ENCODE measurements at places on chromosomes 6 and 20.

- no peak for DNase-seq
These were observed 1172.3 kb downstream of the HACE1 start for GRCh38 chr6:103687430-103687829.

GRCh38 chr6:161195386-161195785, 78.5 kb downstream of the AGPAT4 start:
- DNase-seq, result no peak

DNA sequence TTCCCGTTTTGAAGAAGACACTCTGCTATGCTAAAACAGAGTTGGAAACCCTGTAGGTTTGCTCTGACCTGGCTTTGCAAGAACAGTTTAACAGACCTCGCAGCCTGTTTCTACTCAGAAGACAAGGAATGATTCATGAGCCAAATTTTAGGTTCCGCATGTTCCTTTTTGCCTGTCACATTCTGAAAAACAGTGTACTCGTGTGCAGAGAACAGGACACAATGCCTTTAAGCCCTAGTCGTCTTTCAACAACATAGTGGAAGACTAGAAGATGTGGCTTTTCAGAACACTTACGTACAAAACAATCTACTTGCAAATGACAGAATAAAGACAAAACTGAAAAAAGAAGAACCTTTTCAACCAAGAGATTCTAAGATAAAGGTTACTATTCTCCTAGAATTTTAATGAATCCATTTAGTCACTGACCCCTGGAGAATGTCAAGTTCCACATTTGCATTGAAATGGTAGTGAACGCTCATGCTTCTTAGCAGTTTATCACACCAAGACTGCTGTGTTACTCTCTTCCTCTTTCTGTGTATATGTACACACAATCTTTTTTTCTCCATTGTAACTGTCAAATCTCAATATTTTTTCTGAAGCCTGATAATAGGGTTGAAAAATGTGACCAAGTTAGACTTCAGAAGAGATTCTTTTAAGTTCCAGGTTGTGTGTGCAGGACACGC, 220.7 kb upstream of the NRSN1 start:
- DNase-seq, result no peak

DNA sequence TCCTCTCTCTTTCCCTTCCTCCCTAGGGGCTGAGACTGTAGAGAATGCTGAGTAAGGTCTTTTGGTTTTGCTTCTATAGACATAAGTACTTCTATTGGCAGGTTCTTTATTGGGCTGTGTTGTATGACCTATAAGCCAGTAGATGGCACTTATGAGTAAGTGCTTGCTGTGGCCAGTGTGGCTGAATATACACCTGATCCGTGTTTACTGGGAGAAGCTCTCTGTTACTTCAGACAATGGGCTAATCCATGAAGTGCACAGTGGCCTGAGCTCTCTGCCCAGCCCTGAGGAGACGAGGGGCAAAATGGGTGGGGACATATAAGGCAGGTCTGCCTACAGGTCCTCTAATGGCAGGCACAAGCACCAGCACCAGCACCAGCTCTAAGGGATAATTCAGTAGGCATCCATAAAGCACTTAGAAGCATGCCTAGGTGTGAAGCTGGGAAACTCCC, 610.3 kb downstream of the RNF144B start:
- no peak for DNase-seq

DNA sequence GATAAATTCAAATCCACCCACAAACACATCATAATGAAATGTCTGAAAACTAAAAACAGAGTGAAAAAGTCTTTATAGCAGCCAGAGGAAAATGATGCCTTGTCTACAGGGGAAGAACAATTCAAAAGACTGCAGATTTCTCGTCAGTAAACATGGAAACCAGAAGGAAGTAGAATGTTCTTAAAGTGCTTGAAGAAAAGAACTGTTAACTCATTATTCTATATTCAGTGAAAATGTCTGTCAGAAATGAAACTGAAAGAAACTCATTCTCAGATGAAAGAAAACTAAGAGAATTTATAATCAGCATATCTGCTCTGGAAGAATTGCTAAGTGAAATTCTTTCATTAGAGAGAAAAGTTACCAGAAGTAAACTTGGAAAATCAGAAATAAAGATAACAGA, 416.1 kb downstream of the TBC1D32 start:
- DNase-seq, result no peak
